ENCODE measurements at places on chromosomes 6 and 20.

GRCh38 chr6:127914240-127914639 is 13.4 kb upstream of the THEMIS start:
- no peak for DNase-seq

DNA sequence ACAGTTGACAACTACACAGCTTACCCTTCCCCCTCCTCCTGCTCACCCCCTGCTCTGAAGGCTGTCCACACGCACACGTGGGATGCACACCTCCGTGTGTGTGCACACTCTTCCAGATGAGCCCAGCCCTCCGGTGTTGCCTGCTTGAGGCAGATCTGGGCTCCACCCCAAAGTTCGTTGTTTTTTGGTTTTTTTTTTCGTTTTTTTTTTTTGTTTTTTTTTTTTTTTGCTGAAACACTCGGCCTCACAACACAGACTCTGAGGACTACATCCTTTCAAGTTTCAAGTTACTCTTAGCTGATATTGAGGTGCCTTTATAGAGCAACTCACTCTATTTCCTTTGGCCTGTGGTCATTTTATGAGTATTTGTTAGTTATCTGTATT is 88.2 kb downstream of the RREB1 start:
- DNase-seq: no peak

GRCh38 chr6:49004801-49005200 is 458.3 kb downstream of the MMUT start:
- no peak for DNase-seq

DNA sequence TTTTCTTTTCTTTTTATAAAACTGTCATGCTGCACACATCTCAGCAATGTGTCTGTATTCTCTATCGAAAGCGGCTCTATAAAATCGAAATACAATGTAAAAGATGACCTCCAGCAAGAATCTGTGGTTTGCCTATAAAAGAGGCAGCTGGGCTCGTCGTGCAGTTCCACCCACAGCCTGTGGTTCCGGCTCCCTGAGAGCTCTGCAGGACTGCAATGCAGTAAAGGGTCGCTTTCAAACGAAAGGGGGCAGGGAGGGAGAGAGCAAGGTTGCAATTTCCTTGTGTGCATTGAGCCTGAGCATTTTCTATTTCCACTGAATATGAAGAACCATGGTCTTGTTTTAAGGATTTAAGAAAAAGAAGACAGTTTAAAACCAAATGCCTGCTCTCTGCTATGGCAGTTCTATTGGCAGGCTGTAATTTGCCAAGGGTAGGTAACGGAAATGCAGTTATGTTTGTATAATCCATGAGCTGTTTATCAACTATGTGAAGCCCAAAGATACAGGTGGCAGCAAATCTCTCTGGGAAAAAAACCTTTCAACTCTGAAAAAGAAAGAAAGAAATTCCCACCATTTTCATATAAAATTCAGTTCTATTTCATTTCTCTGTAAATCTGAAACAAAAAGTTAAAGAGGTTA is 236.5 kb downstream of the HACE1 start:
- peak; percentile 28 for DNase-seq

DNA sequence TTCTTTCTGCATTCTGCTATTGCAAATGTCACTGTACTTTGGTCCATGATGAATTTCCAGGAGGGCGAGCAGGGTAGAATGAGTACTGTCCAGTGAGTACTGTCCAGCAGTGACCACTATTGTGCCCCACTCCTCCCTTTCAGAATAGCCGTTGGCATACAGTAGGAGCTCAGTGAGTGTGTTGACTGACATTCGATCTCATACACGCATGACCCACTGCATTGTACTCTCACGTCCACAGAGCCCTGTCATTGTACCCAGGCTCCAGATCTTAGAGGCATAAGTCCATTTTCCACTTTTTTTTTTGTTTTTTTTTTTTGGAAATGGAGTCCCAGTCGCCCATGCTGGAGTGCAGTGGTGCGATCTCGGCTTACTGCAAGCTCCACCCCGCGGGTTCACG is 8.2 kb downstream of the DYNLRB1 start:
- no peak for DNase-seq

DNA sequence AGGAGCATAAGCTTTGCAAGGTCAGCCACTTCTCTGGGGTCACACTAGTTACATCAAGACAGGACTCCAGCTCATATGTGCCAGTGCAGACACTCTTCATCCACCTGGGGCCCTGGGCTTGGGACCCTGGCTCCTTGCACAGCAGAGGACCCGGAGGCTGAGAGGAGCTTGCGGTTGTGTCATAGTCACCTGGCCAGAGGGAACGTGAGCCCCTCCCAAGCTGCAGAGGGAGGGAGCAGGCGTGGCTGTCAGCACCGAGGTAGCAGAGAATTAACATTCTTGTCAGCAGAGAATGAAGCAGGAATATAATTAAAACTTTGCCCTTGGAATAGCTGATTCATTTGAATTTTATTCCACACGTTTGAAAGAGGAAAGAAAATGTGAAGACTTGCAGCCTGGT is 36.8 kb downstream of the BCAS4 start:
- DNase-seq: no peak

- no peak for DNase-seq
Measured at GRCh38 chr6:129195643-129196042, 312.7 kb downstream of the LAMA2 start.
